ENCODE measurements at places on chromosomes 5 and 9. TPM values are rescaled to one million over a fixed set of nuclear protein-coding genes. Genes with fewer than 3 reads are reported as not detected.

DNA sequence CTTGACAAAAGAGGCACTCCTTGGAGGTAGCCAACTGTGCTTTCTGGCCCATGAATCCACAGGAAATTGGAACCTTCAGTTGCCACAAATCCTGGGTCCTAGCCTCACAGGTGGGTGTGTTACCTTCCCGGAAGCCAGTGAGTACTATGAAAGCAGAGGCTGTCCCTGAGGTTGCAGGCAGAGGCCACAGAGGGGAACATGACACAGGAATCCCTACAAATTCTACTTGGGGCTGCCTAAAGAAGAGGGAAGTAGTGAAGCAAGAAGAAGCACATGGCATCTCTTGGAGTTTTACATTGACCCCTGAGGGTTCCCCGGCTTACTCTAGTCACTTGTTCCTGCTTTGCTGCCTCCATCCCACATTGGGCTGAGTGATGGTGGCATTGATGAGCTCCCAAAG is 2.6 kb downstream of the SLC22A5 start:
- peak; percentile 51 for DNase-seq

- no peak for DNase-seq
Measured at GRCh38 chr9:99235926-99236634, 14.0 kb downstream of the SEC61B start.

- no peak for DNase-seq
Measured at GRCh38 chr5:126443374-126443851, 20.2 kb downstream of the GRAMD2B start.

DNA sequence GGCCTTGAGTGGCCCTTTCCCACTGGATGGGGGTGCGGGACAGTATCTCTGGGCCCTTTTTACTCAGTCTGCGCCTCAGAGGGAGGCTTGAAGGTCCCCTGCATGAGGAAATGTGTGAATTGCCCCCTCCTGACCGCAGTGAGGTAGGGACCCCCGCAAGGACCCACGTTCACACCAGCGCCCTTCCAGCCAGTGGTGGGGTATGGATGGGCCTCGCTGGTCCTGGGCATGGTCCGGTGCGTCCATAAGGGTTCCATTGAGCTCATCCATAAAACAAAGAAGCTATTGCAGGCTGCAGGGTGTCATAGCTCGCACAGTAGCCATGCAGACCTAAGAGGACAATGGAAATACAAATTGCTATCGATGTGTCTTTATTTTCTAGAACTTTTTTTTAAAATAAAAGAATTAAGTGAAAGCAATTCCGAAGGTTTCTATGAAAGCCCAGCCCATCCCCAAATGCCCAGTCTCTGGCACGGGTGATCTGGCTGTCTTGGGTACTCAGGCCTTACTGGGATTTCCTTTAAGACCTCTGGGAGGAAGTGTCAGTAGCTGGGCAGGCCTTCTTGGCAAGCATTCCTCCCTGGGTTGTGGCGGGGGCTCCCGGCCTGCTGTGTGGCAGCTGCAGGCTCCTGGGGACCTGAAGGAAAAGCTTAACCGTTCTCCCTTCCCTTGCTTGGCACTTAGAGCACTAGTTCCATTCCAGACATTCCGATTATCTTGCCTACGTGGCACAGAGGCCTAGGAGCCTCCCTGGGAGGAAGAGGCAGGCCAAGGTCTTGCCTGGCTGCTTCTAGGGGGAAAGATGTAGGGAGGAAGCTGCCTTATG is 1.5 kb upstream of the SEMA5A start:
- peak; percentile 70 for DNase-seq

- DNase-seq: no peak
Measured at GRCh38 chr9:79193001-79193400, 378.8 kb upstream of the TLE4 start.

- DNase-seq: no peak
Measured at GRCh38 chr9:131020388-131020787, 11.4 kb downstream of the LAMC3 start.

DNA sequence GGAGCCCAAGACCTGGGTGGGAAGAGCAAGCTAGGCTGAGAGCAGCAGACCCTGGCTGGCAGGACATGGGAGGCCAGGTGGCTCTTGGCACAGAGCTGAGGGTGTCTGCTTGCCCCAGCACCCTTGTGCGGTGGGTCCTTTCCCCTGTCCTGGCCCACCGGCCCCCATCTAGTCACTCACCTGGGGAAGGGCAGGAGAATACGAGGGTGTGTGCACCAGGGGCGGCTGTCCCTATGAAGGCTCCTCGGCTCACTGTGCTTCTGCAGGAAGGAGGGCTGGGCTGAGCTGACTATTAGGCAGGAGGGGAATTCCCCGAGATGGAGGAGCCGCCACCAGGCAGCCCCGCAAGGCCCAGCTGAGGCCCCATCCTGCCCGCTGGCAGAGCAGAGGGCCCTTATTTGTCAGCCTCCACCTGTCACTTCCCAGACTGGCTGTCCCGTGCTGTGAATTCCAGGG is 6.1 kb upstream of the TNIP1 start:
- peak; percentile 65 for DNase-seq

GRCh38 chr9:2622461-2623287 is 1.1 kb downstream of the VLDLR start:
- peak; percentile 74 for DNase-seq

GRCh38 chr9:112120030-112120341 is 55.1 kb downstream of the SUSD1 start:
- no peak for DNase-seq

DNA sequence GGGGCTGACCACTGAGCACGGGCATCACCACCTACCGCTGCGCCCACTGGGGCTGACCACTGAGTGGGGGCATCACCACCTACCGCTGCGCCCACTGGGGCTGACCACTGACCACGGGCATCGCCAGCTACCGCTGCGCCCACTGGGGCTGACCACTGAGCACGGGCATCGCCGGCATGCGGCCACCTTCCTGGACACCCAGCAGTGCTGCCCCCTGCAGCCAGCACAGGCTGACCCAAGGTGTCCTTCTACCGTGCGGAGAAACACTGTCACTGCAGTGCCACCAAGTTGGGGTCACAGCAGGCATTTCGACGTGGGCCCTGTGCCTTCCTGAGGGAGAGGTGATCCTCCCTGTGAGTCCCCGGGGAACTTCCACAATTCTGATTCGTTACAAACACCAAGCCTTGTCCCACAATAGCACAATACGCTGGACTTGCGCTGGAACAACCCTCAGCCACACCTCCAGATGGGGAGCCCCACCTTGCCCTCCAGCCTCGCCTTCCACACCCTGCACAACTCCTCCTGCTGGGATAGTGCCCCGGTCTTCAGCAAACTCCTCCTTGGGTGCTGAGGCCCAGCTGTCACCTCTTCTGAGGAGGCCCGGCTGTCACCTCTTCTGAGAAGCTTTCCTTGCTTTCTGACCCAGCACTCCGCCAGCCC is 90.3 kb upstream of the SARDH start:
- DNase-seq: no peak

GRCh38 chr5:172113036-172113435 is 75.0 kb downstream of the STK10 start:
- no peak for DNase-seq

DNA sequence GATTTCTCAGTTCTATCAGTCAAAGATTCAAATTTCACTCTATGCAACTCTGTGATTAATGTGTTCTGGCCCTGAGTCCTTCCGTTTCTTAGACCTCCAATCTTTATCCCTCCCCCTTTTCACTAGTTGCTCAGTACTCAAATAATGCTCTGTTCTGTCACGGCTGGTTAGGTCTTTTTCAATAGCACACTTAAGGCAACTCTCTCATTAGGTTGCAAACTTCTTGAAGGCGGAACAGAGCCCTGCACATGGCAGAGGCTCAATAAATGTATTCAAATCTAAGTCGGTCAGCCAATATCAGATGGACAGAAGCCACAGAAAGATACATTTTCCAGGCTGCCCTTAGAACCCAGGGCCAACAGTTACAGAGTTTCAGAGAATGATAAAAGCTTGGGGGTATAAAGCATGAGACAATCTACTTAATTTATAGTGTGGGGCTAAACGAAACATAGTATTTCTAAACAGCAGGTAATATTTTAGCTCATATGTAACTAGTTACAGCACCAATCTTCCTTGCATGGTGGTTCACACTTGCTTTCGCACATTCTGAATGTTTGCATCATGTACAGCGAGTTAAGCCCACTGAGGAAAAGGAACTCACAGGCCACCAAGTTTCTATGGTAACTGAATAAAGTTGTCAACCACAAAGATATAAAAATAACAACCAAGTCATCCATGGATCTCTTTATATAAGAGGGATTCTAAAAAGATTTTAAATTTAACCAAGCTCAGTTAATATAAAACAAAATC is 67.1 kb upstream of the GOLPH3 start:
- DNase-seq: no peak

DNA sequence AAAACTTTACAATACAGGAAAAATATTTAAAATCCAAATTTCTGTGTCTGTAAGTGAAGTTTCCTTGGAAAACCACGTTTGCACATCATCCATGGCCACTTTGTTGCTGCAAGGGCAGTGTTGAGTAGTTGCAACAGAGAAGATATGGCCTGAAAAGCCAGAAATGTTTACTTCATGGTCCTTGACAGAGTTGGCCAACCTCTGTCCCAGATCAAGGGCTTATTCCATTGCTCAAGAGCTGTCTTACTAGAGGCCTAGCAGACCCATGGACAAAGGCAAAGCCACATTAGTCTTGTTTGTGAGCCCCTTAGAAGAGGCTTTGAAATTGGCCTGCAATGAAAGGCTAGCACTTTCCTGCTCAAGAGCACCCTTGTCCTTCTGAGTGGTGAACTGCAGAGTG is 119.4 kb downstream of the GAS1 start:
- DNase-seq: no peak

GRCh38 chr5:161190778-161191177 is 338.8 kb upstream of the ATP10B start:
- no peak for DNase-seq

LIX1 gene
- not detected for total RNA-seq

CCNI2 gene
- 0.55 TPM for total RNA-seq

CDO1 gene
- total RNA-seq: 20.1 TPM

SEMA4D gene
- total RNA-seq: 46.2 TPM

SPATA9 gene
- total RNA-seq: not detected

FBP1 gene
- total RNA-seq: 357 TPM

Data from upper lobe of right lung (tissue), 1 donor.